ENCODE measurements at places on chromosomes 3 and 15. TPM values are rescaled to one million over a fixed set of nuclear protein-coding genes. Genes with fewer than 3 reads are reported as not detected.

The FGF7 gene
- 4.9 TPM for polyA plus RNA-seq

GRCh38 chr3:29971895-29972294 is 634.5 kb upstream of the TGFBR2 start:
- DNase-seq, result no peak

The GOLGA8Q gene
- polyA plus RNA-seq, result 0.21 TPM

GRCh38 chr15:89340573-89340972 is 5.9 kb upstream of the POLG start:
- no peak for DNase-seq

DNA sequence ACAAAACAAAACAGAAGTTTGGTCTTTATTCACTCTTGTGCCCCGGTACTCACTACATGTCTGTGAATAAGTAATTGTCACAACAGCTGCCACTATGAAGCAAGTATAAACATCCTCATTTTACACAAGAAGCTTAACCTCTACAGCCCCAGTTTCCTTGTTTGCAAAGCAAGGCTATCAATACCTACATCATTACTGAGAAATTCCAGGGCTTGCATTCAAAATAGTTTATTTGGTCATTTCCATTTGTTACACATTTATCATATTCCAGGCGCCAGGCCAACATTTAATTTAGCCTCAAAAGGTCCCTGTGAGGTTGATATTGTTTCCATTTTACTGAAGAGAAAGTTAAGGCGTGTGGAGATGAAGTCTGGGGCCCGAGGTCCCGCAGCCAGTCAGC is 161.4 kb upstream of the LRTM1 start:
- no peak for DNase-seq

DNA sequence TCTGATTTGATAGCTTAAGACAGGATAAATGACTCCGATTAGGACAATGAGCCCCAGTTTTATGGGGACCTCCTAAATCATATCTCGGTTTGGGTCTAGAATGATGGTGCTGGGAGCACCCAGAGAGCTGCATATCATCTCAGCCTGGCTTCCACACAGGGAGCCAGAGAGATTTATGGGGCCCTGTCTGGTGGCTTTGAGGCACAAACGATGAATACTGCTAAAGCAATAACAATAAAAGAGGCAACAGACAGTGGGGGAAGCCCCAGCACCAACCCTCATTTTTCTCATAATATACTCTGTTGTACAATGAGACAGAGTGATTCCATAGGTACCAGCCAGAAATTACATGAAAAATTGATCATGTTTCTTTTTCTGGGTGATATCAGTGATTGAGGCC is 889.0 kb upstream of the CFAP20DC start:
- no peak for DNase-seq

DNA sequence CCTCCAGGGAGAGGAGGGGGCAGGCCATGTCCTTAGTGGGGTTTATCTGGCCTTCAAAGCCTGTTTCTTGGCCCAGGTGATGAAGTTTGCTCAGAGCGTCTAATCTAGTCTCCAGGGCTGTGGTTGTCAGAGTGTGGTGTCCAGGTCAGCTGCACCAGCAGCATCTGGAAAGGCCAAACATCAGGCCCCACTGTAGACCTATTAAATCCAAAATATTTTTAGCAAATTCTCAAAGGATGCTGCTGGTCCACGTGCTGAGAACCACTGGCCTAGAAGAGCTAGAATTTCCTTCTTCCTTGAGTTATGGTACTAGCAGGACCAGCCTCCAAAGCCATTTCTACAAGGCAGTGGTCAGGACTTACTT is 28.9 kb downstream of the SLC28A1 start:
- no peak for DNase-seq

The ZNF502 gene
- 2.2 TPM for polyA plus RNA-seq

- no peak for DNase-seq
Measured at GRCh38 chr3:178236555-178237277, 299.5 kb upstream of the KCNMB2 start.

DNA sequence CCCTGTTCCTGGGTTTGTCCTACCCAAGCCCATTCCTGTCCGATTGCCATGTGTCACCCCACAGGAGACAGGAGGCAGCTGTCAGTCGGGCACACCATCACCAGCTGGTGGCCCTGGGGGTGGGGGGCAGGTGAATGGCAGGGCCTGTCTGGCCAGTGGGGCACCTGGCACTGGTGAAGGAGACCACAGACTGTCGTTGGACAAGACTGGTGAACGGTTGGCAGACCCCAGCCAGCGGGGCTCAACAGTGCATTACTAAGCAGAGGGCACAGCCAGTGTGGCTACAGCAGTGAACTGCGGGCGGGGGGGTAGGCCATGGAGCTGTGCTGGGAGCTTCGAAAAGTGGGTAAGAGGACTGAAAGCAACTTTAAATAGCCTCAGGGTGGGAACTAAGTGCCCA is 2.1 kb downstream of the SEMA7A start:
- DNase-seq, result no peak

DNA sequence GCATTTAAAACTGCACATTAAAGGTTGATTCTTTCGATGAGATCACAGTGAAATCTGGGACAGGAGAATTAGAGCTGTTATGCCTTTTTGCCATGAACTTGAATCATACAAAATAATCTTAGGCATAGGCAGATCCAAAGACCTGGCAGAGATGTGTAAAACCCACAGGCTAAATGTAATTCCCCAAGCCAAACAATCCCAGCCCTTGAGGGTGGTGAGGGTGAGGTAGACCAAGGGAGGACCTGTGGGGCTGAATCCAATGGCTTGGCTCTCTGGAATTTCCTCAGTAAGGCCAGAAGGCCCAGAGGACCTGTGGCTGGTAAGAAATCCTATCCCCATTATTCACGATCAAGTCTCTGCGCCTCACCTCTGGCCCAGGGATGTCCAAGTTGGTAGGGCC is 80.5 kb upstream of the MEX3B start:
- DNase-seq, result no peak

DNA sequence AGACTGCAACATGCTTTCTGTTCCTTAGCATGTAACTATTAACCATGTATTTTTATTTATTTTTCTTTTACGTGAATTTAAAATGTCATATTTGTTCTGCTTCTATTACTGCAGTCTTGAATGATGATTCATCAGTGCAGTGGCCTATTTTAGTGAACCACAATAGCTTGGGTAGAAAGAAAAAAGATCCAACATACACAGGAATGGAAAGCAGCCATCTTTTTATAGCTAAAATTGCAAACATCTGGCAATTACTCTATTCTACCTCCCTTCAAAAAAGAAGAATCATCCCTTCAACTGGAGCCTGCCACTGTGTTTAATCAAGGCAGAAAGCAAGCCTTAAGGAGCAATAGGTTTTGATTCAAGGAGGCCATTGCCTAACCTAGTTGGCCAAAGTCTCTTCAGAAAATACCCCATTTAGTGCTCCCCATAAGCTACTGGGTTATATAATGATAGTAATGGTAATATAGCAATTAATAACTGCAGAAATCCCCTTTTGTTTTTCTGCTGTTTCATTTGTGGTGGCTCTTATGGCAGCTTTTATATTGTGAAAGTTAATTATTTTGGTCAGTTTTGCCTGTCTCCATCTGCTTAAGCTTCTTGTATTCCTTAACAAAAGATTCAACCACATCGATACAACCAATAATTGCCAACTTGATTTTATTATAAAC is 267.3 kb downstream of the LPP start:
- DNase-seq, result no peak
